Amniotic epithelial cell (primary cell): ENCODE measurements at places on chromosomes 2 and 18.
A peak's percentile ranks its signal among the peaks of the same experiment; 100 is the strongest.

DNA sequence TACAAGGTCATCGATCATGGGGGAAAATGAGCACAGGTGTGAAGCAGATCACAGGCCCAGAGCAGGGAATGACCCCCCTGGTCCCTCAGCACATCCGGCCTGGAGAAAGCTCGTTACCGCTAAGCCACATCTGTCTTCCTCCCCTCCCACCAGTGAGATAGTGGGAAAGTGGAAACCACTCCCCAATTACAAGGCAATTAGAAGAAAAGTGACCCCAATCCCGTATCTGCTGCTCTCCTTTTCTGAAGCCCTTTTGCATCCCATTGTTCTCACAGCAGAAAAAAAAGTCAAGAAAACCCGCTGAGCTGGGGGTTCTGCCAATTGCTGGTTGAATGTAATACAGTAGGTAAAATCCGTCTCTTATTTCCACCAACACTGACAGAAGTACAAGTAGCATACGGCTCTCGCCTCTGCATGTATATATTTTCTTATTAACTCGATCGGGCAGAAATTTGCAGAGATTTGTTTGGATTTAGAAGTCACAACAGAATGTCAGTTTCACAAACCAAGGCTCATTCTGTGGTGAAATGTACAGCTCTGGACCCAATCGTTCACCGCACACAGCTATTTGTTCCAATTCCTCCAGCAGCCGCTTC is 287.0 kb downstream of the TCF4 start:
- DNase-seq = no peak

DNA sequence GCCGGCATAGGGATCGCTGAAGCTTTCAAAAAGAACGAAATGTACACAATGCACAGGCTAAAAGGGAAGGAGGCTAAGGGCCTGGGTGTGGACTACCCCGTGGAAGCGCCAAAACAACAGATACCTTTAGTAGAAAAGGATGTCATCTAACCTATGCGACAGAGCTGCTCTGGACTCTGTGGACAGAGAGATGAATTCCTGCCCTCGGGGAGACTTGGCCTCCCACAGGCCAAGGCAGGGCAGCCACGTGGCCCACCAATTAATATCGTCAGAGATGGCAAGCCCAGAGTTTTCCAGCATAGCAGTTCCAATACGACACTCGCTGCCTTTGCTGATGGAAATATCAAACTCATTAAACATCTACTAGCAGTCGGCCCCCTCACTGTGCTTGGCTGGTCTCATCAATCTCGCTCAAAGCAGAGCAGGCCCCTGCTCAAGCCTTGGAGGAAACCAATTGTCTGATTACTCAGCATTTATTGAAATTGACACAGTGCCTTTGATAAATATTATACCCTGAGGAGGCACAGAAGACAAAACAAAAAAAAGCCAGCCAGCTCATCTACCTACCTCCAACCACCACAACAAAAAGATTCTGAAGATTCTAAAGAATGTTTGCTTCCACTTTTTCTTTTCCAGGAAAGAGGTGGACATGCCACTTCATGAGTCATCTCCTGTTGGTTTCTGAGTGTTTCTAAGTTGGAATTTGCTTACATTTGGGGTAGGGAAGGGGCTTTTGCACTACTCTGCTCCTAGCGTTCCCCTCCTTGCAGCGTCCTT is 79.0 kb upstream of the ACAA2 start:
- DNase-seq = peak; percentile 24

- DNase-seq = peak; percentile 77
Observed at GRCh38 chr2:131104487-131105155, 515 bp upstream of the PLEKHB2 start.

DNA sequence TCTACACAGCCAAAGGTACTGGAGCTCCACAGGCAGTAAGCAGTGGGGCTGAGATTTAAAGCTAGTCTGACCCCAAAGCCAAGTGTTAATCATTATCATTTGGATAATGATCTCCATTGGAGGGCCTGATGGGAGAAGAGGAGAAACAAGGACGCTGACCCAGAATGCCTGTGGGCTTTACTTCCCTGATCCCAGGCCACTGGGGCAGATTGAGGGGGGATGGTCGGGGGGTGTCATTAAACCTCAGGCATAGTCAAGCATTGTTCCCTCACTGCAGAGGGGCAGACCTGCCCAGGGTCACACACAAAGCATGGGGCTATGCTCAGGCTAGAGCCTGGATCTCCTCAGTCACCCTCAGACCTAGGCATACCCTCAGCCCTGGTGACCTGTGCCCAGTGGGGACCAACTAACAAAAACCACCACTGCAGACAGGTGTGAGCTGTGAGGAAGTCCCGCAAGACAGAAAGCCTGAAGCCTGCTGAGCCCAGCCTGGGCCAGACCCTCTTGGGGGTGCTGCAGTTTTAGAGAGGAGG is 53.4 kb downstream of the SDC1 start:
- no peak for DNase-seq

DNA sequence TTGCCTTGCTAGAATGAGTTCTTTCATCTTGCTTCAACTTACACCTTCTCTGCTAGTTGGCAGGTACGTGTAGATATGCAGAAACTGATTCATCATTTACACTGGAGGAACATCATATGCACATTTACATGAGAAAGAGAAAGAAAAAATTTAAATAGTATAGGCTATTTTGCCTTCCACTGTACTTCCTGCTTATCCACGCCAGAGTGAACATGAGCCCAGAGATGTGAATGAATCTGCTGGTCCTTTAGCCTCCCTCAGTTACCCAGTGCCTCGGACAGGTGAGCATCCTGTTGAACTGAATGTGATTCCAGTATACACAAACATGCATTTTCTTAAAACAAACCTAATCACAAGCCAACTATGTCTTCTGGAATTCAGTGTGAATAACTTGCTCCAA is 83.6 kb downstream of the SESTD1 start:
- DNase-seq = no peak

DNA sequence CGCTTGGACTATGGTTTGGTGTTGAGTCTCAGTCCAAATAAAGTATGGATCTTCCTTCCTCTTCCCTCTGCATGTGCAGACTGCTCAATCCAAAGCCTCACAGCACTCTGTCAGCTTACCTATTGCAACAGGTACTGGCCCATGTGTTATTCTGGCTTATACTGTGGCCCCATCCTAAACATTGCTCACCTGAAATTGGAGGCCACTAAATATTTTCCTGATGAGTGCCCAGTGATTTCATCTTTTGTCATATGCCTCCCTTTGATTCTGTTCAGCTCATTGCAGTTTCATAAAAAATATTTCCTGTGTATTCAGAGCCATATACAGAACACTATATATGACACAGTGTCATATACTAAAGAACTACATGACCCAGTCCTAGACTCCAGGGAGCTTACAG is 86.3 kb upstream of the FAM136A start:
- DNase-seq = no peak

DNA sequence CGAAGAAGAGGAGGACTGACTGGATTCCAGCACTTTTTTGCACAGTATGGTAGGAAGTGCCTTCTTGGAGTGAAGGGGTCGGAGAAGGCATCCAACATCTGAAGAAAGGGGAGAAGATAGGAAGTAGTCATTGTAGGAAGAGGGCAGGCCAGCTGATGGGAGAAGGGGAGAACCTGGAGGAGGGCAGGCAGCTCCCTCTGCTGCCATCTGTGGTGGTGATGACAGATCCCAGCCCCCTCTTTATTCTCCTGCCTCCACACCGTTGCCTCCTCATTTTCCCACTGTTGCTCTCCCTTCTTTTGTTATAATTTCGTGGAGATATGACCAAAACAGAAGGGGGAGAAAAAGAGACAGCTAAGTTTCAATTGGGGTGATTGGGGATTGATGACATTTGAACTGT is 2.9 kb upstream of the SCYGR2 start:
- DNase-seq = no peak

DNA sequence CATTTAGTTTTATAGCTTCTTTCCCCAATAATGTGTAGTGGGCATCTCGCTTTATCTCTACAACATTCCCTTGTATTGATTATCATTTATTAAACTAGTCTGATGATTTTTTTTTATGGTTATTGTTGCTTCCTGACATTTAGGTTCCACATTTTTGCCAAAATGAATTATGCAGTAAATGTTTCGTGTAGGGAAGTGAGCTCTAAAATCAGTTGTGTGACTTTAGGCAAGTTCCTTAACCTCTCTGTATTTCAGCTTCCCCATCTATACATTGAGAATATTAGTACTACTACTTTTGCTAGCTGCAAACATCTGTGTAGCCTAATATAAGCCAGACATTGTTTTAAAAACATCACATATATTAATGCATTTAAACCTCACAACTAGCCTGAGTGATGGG is 22.9 kb downstream of the SOCS6 start:
- DNase-seq = no peak

DNA sequence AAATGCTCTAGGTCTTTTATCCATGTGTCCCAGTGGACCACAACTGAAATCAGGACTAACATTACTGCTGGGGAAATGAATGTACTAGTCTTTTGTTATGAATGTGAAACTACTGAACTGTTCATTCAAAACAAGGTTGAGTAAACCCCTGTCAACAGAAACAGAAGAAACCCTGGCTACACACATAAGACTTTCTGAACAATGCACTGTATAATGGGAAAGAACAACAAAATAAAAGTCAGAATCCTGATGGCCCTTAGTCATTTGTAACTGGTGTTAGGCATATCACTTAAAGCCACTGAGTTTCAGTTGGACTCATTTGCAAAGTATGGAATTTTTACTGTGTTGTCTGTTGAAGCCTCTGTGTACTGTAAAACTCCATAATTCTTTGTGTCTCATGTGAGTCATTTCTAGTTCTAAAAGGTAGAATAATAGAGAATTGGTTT is 77.0 kb upstream of the UBXN4 start:
- DNase-seq = peak; percentile 67

GRCh38 chr18:64027931-64028695 is 58.2 kb downstream of the SERPINB8 start:
- DNase-seq = no peak

- no peak for DNase-seq
Observed at GRCh38 chr2:2184549-2185249, 146.4 kb downstream of the MYT1L start.

- no peak for DNase-seq
Observed at GRCh38 chr2:175181877-175182308, 383 bp upstream of the ATP5MC3 start.

- no peak for DNase-seq
Observed at GRCh38 chr2:22855081-22855480, 529.9 kb upstream of the KLHL29 start.

- no peak for DNase-seq
Observed at GRCh38 chr2:2800697-2801096, 469.6 kb upstream of the MYT1L start.

DNA sequence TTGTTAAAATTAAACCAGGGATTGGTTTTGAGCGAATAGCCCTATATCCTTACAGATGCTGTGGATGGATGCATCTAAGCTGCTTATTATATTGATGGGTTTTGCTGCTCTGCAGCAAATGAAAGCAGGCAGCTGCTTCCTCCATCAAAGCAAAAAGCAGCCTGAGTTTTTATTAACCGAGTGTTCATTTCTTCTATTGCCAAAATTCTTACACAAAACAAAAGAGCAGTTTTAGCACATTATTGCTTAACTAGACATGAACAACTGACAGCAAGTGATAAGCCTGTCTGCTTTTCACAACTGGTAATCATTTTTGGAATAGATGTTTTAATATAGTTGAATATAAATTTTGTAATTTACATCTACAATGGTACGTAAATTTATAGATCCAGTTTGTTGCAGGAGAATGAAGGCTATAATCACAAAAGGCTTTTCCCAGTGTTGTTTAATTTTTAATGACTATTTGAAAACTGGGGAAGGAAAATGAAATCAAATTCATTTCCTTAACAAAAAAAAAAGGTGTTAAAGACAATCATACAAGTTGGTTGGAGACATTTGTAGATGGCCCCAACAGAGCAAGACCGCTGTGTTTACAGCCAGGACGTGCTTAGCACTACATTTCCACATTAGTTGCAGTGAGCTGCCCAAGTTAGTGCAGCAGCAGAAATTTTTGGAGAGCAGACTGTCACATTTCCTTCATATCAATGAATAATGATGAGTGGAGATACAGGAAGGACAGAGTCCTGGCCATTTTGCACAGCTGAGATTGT is 253.6 kb upstream of the SIX3 start:
- no peak for DNase-seq

GRCh38 chr18:10286580-10287150 is 167.8 kb upstream of the APCDD1 start:
- DNase-seq = no peak

DNA sequence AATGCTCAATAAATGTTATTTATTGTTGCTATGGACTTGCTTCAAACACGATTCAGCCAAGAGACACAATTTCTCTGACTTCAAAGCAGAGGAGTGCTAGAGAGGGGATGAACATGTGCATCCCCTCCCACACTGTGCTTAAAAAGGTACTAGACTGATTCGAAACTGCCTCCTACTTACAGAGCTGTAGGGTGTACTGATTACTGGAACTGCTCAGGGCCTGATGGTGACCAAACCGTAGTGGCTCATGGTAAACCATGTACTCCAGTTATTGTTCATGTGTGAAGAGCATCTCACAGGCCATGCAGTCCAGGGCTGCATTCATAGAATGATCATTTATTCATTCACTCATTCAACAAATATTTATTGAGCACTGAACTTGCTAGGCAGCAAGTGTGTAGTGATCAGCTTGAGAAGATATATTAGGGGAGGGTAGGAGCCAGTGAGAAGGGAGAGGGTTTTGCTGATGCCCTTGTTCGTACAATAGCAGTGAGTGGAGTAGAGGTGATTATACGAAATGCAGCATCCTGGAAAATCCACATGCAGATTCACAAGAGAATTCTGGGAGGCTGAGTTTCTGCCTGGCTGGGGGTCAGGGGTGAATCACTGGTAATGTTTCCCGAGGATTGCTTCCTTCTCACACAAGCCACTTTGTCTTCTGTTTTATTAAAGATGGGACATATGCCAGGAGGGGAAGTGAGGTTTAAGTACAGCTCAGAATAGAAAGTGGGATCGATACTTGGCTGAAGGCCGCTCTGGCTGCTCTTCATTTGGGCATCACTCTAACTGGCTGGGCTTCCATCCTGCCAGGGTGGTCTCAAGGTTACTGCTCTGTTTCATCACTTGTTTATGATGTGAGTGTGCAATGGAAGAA is 245.4 kb downstream of the RAD51AP2 start:
- no peak for DNase-seq

DNA sequence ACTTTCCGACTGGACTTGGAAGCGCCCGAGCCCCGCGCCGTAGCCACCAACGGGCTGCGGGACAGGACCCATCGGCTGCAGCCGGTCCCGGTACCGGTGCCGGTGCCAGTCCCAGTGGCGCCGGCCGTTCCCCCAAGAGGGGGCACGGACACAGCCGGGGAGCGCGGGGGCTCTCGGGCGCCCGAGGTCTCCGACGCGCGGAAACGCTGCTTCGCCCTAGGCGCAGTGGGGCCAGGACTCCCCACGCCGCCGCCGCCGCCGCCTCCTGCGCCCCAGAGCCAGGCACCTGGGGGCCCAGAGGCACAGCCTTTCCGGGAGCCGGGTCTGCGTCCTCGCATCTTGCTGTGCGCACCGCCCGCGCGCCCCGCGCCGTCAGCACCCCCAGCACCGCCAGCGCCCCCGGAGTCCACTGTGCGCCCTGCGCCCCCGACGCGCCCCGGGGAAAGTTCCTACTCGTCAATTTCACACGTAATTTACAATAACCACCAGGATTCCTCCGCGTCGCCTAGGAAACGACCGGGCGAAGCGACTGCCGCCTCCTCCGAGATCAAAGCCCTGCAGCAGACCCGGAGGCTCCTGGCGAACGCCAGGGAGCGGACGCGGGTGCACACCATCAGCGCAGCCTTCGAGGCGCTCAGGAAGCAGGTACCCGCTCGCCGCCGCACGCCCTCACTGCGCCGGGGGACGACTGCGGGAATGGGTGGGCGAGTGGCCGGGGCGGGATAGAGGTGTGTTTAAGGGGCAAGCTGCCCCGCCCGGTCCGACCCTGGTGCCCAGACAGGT is 713 bp downstream of the ATOH8 start:
- DNase-seq = no peak
